ENCODE measurements at places on chromosomes 12 and 14.

DNA sequence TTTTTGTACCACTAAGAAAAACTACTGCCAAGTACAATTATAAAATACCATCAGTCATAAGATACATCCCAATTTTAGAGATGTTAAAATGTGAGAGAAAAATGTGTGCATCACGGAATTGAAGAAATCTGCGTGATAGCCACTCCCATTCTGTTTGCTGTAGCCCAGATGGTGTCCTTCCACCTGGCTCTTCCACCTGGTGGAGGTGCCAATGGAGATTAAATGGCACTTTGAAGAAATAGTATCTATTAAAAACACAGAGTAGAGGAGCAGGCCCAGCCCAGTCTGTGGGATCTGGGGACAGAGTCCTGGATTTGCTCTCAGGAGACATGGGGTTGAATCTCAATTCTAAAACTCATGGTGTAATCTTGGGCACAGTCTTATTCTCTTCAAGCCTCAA is 35.5 kb downstream of the TSPAN11 start:
- no peaks in the 10 kb centered on the region for H3K36me3 ChIP-seq
- H3K4me1 ChIP-seq, result peaks cover 34% of the 10 kb centered on the region
- H3K4me3 ChIP-seq, result no peak overlapping the region
- no peak for DNase-seq
- peak overlapping the region; percentile 17 for H3K27ac ChIP-seq

GRCh38 chr12:58532855-58533608 is 387.3 kb downstream of the LRIG3 start:
- H3K27me3 ChIP-seq, result no peaks in the 10 kb centered on the region
- no peaks in the 10 kb centered on the region for H3K36me3 ChIP-seq
- H3K4me3 ChIP-seq, result no peak overlapping the region
- no peak for DNase-seq
- H3K4me1 ChIP-seq, result peaks cover 2% of the 10 kb centered on the region

- H3K27me3 ChIP-seq, result peaks cover 2% of the 10 kb centered on the region
- H3K4me1 ChIP-seq, result peaks cover 28% of the 10 kb centered on the region
- no peak overlapping the region for H3K27ac ChIP-seq
- no peaks in the 10 kb centered on the region for H3K36me3 ChIP-seq
Measured at GRCh38 chr12:123958462-123958861, 14.2 kb downstream of the CCDC92 start.

DNA sequence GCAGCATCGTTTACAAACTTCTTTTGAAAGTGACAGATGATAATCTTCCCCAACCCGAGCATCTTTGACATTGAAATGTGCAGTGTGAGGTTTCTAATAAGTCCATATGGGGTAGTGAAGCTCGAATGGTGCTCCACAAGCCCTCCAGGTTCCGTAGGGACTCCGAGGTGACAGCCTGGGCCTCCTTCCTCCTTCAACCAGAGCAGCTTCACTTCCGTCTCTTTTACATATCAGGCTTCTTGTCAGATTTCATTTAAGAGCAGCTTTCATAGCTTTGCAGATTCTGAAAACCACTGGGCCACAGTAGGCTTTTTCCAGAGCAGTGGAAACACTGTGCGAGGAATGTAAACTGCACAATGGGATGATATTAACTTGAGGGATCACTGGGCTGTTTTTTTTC is 103.6 kb upstream of the CPM start:
- no peaks in the 10 kb centered on the region for H3K4me1 ChIP-seq
- H3K36me3 ChIP-seq, result no peaks in the 10 kb centered on the region
- H3K27me3 ChIP-seq, result no peaks in the 10 kb centered on the region
- H3K27ac ChIP-seq, result no peak overlapping the region
- no peak for DNase-seq

GRCh38 chr12:114821570-114821969 is 137.6 kb upstream of the TBX3 start:
- no peaks in the 10 kb centered on the region for H3K4me1 ChIP-seq
- DNase-seq, result no peak
- no peak overlapping the region for H3K27ac ChIP-seq
- no peak overlapping the region for H3K4me3 ChIP-seq

- no peak overlapping the region for H3K4me3 ChIP-seq
- no peak for DNase-seq
- no peak overlapping the region for H3K27ac ChIP-seq
- peaks cover 6% of the 10 kb centered on the region for H3K4me1 ChIP-seq
Measured at GRCh38 chr12:93976024-93976423, 172.4 kb upstream of the PLXNC1 start.

- H3K27me3 ChIP-seq, result peaks cover 2% of the 10 kb centered on the region
- H3K27ac ChIP-seq, result no peak overlapping the region
- H3K4me3 ChIP-seq, result no peak overlapping the region
Measured at GRCh38 chr12:41234692-41235091, 46.6 kb downstream of the PDZRN4 start.

DNA sequence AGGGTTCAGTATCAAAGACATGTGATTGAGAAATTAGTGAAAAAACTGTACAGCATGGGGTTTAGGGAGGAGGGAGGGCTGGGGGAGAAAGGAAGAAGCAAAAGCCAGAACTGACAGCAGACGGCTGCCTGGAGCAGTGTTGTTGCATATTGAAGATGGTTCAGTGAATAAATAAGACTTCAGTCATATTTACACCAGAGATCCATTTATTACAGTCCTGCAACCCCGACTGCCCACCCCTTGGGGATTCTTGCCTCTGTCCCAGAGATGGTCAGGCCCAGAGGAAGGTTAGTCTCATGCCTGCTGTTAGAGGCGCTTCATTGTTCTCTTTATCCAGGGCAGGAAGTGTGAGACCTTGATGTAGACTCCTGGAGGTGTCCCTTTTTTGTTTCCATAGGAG is 3.2 kb downstream of the GZMH start:
- no peaks in the 10 kb centered on the region for H3K27me3 ChIP-seq
- no peak overlapping the region for H3K4me3 ChIP-seq
- H3K27ac ChIP-seq, result no peak overlapping the region
- no peak for DNase-seq
